ENCODE measurements at places on chromosomes 7 and 10. TPM values are rescaled to one million over a fixed set of nuclear protein-coding genes. Genes with fewer than 3 reads are reported as not detected.

GRCh38 chr7:73612598-73613269 is 11.6 kb downstream of the MLXIPL start:
- no peak overlapping the region for H3K4me3 ChIP-seq
- peak; percentile 57 for DNase-seq
- H3K36me3 ChIP-seq: no peaks in the 10 kb centered on the region
- H3K27me3 ChIP-seq: no peaks in the 10 kb centered on the region
- no peak overlapping the region for H3K27ac ChIP-seq

DNA sequence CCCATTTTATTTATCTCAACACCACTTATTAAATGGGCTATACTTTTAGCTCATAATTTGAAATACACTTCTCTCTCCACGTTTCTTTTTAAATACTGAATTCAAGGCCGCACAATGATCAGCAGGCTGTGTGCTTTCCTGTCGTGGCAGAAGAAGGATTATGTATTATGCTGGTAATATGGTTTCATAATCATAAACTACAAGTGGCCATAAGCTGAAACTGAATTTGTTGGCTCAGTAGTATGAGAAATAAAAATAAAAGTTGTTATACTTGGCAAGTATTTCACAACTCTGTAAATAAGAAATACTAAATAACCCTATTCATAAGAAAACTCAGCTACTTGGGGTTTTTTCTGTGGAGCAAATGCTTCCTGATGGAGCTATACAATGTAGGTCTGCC is 313.6 kb downstream of the DOCK4 start:
- no peaks in the 10 kb centered on the region for H3K27me3 ChIP-seq
- no peak overlapping the region for H3K27ac ChIP-seq
- no peak overlapping the region for H3K4me3 ChIP-seq
- no peak for DNase-seq
- no peaks in the 10 kb centered on the region for H3K4me1 ChIP-seq
- no peaks in the 10 kb centered on the region for H3K36me3 ChIP-seq

DNA sequence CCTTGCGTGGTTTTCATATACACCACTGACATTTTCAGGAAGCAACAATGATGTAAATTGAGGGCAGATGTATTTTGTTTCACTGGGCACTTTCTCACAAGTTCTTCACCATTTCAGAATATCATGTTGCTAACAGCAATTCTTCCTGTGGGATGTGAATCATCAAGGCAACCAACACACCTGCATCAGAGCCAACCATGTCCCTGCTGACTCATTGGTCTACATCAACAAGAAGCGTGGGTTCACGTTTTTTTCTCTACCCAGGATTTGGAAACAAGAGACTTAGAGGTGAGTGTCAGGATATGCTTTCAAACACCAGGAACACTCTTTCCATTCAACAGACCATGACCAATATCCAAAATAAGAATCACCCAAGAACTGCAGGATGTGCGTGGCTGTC is 203.9 kb downstream of the TEX36 start:
- H3K36me3 ChIP-seq: no peaks in the 10 kb centered on the region
- no peaks in the 10 kb centered on the region for H3K27me3 ChIP-seq
- H3K4me1 ChIP-seq: peaks cover 16% of the 10 kb centered on the region
- DNase-seq: no peak

GRCh38 chr10:122457934-122458333 is 3.4 kb upstream of the HTRA1 start:
- no peak overlapping the region for H3K4me3 ChIP-seq
- H3K4me1 ChIP-seq: peaks cover 16% of the 10 kb centered on the region
- DNase-seq: no peak
- no peaks in the 10 kb centered on the region for H3K36me3 ChIP-seq
- peaks cover 37% of the 10 kb centered on the region for H3K27me3 ChIP-seq

RPA3 gene
- 57.4 TPM for total RNA-seq

- H3K27ac ChIP-seq: no peak overlapping the region
- H3K4me1 ChIP-seq: peaks cover 9% of the 10 kb centered on the region
- H3K4me3 ChIP-seq: no peak overlapping the region
- no peaks in the 10 kb centered on the region for H3K27me3 ChIP-seq
- no peak for DNase-seq
These were observed 71.1 kb downstream of the CFAP58 start for GRCh38 chr10:104424719-104425118.

GRCh38 chr7:29424984-29425309 is 138.7 kb upstream of the PRR15 start:
- no peak overlapping the region for H3K27ac ChIP-seq
- H3K4me1 ChIP-seq: no peaks in the 10 kb centered on the region
- no peak for DNase-seq
- no peaks in the 10 kb centered on the region for H3K27me3 ChIP-seq
- no peak overlapping the region for H3K4me3 ChIP-seq

FKBP9 gene
- total RNA-seq: 13.0 TPM

IDE gene
- 35.5 TPM for total RNA-seq

DNA sequence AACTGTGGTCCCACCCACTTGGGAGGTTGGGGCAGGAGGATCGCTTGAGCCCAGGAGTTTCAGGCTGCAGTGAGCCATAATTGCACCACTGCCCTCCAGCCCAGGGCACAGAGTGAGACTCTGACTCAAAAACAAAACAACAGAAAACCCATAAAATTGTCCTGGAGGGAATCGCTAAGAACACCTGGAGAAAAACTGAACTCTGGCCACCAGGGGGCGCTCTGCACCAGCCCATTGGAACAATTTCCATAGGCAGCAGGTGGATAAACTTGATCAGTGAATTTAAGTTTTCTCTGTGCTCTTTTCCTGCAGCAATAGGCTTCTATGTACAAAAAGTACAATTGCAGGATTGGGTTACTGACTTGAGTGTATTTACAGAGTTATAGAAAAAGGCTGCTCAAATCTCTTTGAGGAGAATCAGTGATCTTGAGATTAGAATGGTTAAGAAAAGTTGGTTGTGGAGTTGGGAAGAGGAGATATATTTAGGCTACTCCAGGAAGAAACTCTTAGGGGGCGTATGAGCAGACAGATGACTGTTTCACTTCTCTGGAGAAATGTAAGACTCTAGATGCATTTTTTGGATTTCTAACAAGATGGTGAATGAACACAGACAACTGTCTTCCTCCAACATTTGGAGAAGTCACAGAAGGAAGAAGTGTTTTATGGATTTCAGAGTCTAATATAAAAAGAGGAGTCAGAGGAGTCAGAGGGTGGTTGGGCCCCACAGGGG is 274.9 kb upstream of the GALNT17 start:
- H3K27me3 ChIP-seq: no peaks in the 10 kb centered on the region
- peak overlapping the region; percentile 24 for H3K27ac ChIP-seq
- H3K4me3 ChIP-seq: no peak overlapping the region

MMP21 gene
- not detected for total RNA-seq

FAM13C gene
- total RNA-seq: 0.94 TPM

- no peaks in the 10 kb centered on the region for H3K27me3 ChIP-seq
- H3K4me3 ChIP-seq: no peak overlapping the region
- no peak for DNase-seq
These were observed 218.5 kb downstream of the DNAJB6 start for GRCh38 chr7:157555313-157555712.

DNA sequence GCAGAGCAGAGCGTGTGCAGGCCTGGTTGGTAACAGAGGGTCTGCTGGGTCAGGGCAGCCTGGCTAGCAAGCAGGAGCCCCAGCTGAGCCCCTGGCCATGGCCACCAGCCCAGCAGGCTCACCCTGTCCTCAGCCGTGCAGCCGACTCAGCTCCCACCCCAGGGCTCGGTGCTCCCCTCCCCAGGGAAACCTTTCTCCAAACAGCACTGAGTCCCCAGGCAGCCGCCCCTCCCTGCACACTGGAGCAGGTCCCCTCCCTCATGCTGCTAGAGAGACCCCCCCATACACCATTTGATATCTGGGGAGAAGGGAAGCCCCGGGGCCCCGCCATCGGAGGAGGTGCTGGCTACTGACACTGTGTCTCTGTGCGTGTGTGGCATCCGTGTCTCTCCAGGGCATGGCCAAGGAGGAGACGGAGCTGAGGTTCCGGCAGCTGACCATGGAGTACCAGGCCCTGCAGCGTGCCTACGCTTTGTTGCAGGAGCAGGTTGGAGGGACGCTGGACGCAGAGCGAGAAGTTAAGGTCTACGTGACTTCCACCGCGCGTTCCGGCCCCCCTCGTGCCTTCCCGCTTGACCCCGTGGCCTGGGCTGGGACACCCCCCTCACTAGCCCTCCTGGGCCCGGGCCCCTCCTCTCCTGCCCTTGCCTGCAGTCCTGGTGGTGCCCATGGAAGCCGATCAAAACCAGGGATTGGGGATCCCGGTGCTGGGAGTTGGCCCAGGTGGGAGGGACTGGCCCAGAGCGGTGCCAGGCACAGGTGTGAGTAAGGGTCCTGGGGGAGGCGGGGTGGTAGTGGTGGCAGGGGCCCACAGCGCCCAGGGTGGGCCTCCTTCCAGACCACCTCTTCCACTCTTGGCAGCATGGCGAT is 45.0 kb upstream of the DPYSL4 start:
- peaks cover 6% of the 10 kb centered on the region for H3K4me1 ChIP-seq
- H3K27me3 ChIP-seq: no peaks in the 10 kb centered on the region
- no peak for DNase-seq
- H3K27ac ChIP-seq: no peak overlapping the region
- no peaks in the 10 kb centered on the region for H3K36me3 ChIP-seq

GRCh38 chr10:99730026-99730425 is 1.9 kb downstream of the COX15 start:
- no peak overlapping the region for H3K4me3 ChIP-seq

MYO1G gene
- 0.10 TPM for total RNA-seq

DNA sequence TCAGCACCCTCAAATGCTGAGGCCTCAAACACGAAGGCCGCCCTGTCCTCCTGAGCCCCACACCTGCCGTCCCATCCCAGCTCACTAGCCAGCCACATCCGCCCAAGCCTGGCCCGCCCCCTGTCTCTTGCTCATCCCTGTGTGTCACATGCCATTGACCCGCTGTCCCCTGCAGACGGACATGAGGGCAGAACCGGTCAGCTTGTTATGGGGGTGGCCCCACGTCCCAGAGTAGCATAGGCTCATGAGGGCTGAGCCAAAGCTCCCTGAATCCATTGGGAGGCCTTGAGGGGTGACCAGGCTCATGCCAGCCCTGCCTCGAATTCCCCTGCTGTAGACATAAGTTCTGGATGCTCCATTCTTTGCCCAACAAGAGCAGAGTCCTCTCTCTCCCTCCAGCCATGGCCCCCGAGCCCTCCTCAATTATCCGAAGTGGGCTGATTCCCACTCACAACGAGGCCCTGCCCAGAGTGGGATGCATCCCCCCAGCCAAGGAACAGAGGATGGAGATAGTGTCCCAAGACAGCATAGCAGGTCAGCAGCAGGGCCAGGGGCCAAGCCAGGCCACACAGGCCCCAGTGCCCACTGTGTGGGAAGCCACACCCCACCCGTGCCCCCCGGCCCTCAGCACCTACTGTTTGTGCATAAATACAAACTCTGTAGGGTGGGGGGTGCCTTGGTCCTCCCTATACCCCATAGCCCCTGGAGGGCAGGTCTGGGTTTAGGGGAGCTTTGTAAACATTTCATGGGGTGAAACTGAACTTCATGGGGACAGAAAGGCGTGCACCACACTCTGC is 42.1 kb downstream of the EBF3 start:
- H3K4me1 ChIP-seq: no peaks in the 10 kb centered on the region
- no peaks in the 10 kb centered on the region for H3K36me3 ChIP-seq
- no peaks in the 10 kb centered on the region for H3K27me3 ChIP-seq
- DNase-seq: no peak
- H3K27ac ChIP-seq: no peak overlapping the region

PRKCQ gene
- total RNA-seq: 27.5 TPM

- DNase-seq: no peak
- no peak overlapping the region for H3K4me3 ChIP-seq
- H3K36me3 ChIP-seq: no peaks in the 10 kb centered on the region
- no peak overlapping the region for H3K27ac ChIP-seq
These were observed 7.5 kb downstream of the PRKAG2 start for GRCh38 chr7:151869455-151869854.

GRCh38 chr10:58511765-58512490 is 744 bp upstream of the BICC1 start:
- peaks cover 18% of the 10 kb centered on the region for H3K4me1 ChIP-seq
- DNase-seq: peak; percentile 24
- peak overlapping the region; percentile 75 for H3K4me3 ChIP-seq
- H3K36me3 ChIP-seq: no peaks in the 10 kb centered on the region

- H3K36me3 ChIP-seq: no peaks in the 10 kb centered on the region
- H3K4me3 ChIP-seq: peak overlapping the region; percentile 41
- no peak overlapping the region for H3K27ac ChIP-seq
These were observed 534 bp downstream of the FZD9 start for GRCh38 chr7:73433924-73434700.

CRTAC1 gene
- 1.2 TPM for total RNA-seq

VKORC1L1 gene
- total RNA-seq: 30.3 TPM

DNA sequence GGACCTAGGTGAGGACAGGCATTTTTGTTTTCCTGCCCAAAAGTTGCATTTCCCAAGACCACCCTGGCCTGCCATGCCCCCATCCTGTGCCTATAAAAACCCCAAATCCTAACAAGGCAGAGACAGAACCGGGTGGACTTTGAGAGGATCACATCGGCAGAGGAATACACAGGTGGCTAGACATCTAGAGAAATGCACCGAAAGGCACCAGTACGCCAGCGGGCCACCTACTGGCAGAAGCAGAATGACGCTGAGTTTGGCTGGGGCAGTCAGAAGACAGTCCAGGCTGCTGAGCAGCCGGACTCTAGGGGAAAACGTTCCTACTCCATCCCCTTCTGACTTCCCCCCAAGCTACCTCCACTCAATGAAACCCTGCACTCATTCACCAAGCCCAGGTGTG is 2.8 kb downstream of the AKR1C4 start:
- H3K4me3 ChIP-seq: no peak overlapping the region
- H3K27ac ChIP-seq: no peak overlapping the region
- no peaks in the 10 kb centered on the region for H3K36me3 ChIP-seq
- H3K4me1 ChIP-seq: no peaks in the 10 kb centered on the region

DNA sequence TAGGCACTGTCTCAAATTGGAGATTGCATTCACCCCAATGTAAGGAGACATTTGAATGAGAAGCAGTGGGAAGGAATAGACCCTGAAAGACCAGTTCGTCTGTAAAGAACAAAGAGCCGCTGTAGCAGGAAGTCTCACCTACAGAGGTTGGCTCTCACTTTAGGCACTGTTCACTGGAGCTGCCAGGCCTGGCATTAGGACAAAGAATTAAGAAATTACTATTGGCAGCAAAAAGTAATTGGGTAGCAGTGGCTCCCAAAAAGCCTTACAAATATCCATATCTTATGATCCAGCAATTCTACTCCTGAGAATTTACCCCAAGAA is 10.5 kb upstream of the TEX36 start:
- DNase-seq: no peak
- H3K36me3 ChIP-seq: no peaks in the 10 kb centered on the region
- H3K4me3 ChIP-seq: no peak overlapping the region

- H3K4me1 ChIP-seq: peaks cover 30% of the 10 kb centered on the region
- H3K36me3 ChIP-seq: no peaks in the 10 kb centered on the region
- no peak overlapping the region for H3K27ac ChIP-seq
- H3K27me3 ChIP-seq: no peaks in the 10 kb centered on the region
These were observed 76.5 kb upstream of the CAPZA2 start for GRCh38 chr7:116785843-116786242.

- H3K36me3 ChIP-seq: no peaks in the 10 kb centered on the region
- H3K4me3 ChIP-seq: no peak overlapping the region
- H3K27ac ChIP-seq: no peak overlapping the region
- peaks cover 10% of the 10 kb centered on the region for H3K4me1 ChIP-seq
- H3K27me3 ChIP-seq: peaks cover 35% of the 10 kb centered on the region
- peak; percentile 91 for DNase-seq
These were observed 7.0 kb upstream of the GNAI1 start for GRCh38 chr7:80127412-80128160.

GRCh38 chr10:32953277-32953927 is 4.6 kb downstream of the ITGB1 start:
- no peak overlapping the region for H3K27ac ChIP-seq
- H3K36me3 ChIP-seq: no peaks in the 10 kb centered on the region
- H3K4me1 ChIP-seq: peaks cover 73% of the 10 kb centered on the region
- peak overlapping the region; percentile 76 for H3K4me3 ChIP-seq
- DNase-seq: no peak

- no peak overlapping the region for H3K4me3 ChIP-seq
- H3K4me1 ChIP-seq: no peaks in the 10 kb centered on the region
- DNase-seq: no peak
- H3K27me3 ChIP-seq: no peaks in the 10 kb centered on the region
- H3K27ac ChIP-seq: no peak overlapping the region
These were observed 636.2 kb upstream of the LRRN3 start for GRCh38 chr7:110454713-110455112.

Measured in GM23338 (cell line).